Effector memory CD4-positive, alpha-beta T cell (primary cell): ENCODE measurements at places on chromosomes 3 and 15.

- DNase-seq = no peak
Measured at GRCh38 chr15:57685306-57686095, 21.0 kb upstream of the POLR2M start.

DNA sequence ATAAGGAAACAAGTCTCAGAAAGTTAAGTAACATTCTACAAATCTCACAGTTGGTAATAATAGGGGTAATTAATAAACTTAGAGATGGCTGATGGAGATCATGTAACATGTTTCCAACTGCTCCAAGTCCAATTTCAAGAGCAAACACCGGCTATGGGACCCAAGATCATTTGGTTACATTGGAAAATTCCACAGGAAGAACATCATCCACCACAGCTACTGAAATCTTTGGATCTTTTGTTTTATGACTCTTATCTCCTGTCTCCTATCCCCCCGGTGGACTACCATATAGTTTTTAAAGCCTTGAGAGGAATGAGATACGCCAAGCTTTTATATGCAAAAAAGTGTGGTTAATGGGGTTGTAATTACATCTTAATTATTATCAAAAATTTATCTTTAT lies 216.1 kb downstream of the WNT5A start:
- no peak for DNase-seq

- DNase-seq = no peak
Measured at GRCh38 chr15:71932689-71933088, 122.3 kb downstream of the NR2E3 start.

DNA sequence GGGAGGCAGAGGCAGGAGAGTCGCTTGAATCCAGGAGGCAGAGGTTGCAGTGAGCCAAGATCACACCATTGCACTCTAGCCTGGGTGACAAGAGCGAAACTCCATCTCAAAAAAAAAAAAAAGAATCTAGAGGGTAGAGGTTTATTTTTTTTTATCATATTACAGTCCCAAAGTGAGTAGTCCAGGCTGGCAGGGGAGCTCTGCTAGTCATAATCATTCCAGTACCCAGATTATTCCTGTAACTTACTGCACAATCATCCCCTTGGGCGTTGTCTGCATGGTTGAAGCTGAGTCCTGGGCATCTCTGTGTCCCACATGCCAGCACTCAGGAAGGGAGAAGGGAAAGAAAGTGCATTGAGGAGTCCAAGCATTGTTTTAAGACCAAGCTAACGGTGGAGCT lies 8.5 kb downstream of the CRELD1 start:
- no peak for DNase-seq

DNA sequence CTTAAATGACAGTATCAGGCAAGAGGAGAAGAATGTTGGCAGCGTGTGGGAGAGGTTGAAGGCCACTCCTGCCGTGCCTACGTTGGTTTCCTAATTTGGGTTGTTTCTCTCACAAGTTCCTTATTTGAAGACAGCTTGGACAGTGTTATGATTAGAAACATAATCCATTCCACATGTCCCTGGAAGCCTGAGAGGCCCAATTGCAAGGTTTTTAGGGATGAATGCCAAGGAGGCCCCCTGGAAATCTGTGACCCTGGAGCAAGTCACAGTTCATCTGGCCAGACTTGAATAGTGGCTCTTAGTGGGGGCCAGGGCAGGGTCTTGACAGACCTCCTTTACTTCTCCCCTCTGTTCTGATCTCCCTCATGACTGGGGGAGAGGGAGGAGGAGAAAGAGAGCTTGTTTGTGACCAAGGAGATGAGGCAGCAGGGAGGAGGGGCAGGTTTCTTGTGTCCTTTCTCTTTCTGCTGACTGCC lies 584.4 kb upstream of the TBL1XR1 start:
- DNase-seq = no peak

GRCh38 chr3:185253645-185254410 lies at the start of gene EHHADH:
Gene EHHADH, minus strand, starts transcription at chr3:185254049. Its CDS starts 27 bp downstream, at chr3:185254022.
- peak; percentile 14 for DNase-seq

DNA sequence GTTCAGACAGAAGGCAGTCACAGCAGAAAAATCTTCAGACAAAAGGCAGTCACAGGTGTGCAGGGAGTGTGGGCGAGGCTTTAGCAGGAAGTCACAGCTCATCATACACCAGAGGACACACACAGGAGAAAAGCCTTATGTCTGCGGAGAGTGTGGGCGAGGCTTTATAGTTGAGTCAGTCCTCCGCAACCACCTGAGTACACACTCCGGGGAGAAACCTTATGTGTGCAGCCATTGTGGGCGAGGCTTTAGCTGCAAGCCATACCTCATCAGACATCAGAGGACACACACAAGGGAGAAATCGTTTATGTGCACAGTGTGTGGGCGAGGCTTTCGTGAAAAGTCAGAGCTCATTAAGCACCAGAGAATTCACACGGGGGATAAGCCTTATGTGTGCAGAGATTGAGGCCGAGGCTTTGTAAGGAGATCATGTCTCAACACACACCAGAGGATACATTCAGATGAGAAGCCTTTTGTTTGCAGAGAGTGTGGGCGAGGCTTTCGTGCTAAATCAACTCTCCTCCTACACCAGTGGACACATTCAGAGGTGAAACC lies 27.6 kb downstream of the ZNF589 start:
- DNase-seq = peak; percentile 72

GRCh38 chr15:37789397-37789786 lies 145.0 kb upstream of the TMCO5A start:
- DNase-seq = no peak

DNA sequence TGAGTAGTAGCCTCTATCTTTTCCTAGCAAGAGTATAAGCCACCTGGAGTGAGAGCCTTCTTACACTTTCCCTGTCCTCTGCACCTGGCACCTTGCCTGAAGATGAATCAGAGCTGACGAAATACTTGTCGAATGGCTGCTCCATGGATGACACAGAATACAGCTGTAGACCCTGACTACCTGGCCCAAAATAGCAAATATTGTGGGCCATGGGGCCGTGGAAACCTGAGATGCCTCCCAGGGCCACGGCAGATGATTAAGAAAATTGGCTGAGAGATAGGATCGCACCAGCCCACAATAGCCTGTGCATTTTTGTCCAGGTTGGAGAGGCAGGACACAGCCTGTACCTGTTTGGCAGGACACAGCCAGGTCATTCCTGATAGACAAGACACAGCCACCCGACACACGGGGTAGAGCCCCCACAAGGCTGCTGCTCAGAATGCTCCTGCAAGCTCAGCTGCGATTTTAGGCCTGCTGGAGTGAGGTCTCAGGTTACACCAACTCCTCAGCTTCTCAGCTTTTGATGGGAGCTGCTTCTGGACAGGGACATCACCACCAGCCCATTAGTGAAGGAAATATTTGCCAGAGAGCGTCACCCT lies 22.9 kb upstream of the TPM1 start:
- DNase-seq = no peak

DNA sequence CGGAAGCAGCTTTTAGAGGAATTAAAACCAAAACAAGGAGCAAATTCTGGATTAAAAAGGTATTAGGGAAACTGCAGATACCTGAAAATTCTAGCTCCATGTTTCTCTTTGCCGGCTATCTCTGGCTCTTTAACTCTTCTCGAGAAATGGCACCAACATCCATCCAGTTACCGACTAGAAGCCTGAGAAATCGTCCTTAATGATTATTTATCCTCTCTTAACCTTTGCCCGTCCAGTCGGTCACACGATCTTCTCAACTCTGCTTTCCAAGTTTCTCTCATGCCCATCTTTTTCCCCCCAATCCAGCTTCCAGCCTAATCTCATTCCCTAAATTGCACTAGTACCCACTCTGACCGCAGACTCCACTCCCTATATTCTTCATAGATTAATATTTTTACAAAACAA lies 596 bp upstream of the SGO1 start:
- no peak for DNase-seq

- peak; percentile 50 for DNase-seq
Measured at GRCh38 chr3:58463181-58463941, 28.5 kb upstream of the KCTD6 start.

- no peak for DNase-seq
Measured at GRCh38 chr15:76664895-76665294, 240.2 kb downstream of the SCAPER start.

DNA sequence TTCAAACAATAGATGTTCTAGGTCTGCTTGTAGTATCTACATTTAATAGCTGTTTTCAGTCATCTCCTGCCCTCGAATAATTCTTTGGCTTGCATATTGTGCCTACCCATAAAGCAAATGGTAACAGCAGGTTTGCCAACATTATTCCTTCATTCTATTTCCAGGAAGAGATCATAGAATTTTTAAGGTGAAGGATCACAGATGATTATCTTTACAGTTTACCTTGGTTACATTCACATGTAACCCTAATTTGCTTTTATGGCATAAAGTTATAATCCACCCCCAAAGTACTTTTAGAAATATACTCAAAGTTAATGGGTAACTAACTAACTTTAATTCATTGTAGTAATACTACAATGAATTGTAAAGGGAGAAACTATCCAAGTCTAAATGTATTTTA lies 315.5 kb downstream of the NSUN3 start:
- DNase-seq = no peak

DNA sequence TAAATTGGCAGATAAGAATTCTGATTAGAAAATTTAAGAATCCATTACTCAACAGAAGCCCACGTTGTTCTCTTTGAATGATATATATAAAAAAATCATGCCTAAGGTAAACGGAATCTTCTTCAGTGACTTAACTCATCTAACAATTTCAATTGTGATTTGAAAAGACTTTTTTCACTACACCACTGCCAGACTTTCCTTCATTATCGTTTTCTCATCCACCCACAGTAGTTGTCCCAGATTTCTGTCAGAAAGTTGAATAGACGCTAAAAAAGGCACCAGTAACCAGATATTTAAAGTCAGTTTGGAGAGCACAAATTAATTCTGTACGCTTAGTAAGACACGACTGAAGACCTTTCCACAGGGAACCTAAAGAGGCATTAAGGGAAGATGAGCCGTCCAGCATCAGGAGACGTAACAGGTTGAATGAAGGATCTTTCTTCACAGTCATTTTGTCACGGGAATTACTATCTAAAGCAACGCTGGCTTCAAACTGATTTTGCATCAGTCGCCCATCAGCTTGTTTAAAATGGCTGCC lies 1.3 kb downstream of the HIGD1A start:
- DNase-seq = no peak

DNA sequence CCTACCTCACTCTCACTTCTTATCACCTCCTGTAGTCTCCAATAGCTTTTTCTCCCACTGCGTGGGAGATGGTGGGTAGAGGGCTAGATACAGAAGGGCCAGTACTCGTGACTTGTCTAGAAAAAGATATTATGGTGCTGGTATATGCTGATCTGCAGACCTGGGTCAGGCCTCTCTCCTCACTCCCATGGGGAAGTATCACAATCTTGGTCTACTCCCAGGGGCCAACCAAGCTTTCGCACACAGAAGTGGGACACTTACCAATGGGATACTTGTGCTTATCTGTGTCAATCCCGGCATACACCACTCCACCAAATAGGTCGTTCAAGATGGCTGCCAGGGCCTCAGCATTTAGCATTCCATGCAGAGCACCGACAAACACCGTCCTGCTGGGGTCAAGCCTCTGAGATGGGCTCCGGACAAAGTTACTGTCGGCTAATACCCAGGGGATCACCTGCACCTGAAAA lies 9.0 kb upstream of the RPS17 start:
- no peak for DNase-seq
